ENCODE measurements at places on chromosomes 7 and 10.

GRCh38 chr7:124276005-124276622 is 243.2 kb upstream of the TMEM229A start:
- no peak for DNase-seq

GRCh38 chr10:59589796-59590195 is 119.9 kb downstream of the SLC16A9 start:
- no peak for DNase-seq

DNA sequence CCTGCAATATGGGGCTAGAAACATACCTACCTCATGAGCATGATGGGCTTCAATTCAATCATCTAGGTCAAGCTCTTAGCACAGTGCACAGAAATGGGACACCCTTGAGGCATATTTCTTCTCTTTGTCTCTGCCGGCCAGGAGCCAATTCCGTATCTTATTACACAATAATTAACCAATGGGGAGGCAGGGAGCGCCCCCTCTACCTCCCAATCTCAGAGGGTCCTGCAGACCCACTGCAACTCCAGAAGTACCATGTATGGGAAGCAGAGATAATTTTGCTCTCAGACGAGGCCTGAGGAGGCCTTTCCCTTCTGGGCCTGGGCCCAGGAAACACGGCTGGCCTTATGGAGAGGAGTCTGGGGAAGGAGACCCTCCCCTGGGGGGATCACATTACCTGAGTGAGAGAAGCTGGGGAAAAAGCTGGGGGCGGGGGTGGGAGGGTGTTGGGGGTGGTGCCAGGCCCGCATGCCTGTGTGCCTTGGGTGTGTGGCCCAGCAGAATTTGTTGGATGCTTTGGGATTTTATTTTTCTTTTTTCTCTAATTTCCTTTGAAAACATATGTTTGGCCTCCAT is 155.5 kb downstream of the UBE2H start:
- no peak for DNase-seq

DNA sequence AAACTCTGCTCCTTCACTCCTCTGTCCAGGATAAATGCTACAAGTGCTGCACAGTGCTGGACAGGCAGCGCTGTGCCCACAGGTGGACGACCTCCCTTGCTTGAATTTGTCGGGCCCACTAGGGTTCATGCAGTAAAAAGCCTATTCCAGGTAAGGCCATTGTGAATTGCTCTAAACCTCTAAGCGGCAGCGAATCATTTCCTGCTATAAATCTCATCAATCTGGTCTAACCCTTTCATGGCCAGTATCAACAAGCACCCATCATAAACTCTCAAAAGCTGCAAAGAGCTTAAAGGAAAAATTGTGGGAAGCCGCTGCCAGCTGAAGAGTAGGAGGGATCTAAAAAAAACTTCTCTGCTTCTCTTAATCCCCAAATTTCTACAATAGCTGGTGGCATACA is 134.2 kb downstream of the SLC25A13 start:
- DNase-seq, result no peak

DNA sequence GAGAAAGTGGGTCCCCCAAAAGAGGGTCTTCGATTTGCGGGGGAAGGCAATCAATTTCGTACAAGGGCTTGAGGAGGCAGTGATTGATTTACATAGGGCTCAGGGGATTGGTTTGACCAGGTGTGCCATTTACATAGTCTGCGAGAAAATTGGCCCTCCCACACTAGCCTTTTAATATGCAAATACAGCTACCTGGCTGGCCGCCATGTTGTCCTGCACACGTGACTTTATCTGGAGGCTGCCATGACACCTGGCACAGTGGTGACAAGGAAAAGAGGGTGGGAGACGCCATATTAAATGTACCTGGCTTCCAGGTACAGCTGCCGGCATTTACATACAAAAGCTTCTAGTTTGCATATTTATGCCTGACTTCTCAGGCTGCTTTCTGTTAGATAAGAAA is 1577.2 kb upstream of the LRRTM3 start:
- no peak for DNase-seq

- DNase-seq, result no peak
Observed at GRCh38 chr10:25694206-25694933, 239.7 kb upstream of the MYO3A start.

GRCh38 chr7:117076426-117076943 is 123.2 kb downstream of the ST7 start:
- no peak for DNase-seq

DNA sequence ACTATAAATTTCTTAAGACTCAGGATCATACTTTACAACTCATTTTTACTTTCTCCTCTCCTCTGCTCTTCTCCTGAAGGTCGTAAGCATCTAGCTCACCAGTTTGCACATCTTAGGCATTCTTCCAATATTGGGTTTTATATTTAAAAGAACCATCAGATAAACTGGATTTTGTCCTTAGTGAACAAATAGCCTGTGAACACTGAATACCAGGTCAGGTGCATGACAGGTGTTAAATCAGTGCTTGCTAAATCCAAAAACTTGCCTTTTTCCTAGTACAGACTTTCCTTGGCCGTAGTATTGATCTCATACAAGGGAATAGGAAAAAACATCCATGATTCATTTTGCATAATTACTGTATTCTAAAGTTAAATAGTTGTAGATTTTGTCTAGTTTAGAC is 53.0 kb downstream of the ARMC3 start:
- DNase-seq, result no peak

GRCh38 chr10:97259119-97259518 is 33.3 kb downstream of the ARHGAP19 start:
- no peak for DNase-seq

- DNase-seq, result no peak
Observed at GRCh38 chr10:60914690-60915141, 29.3 kb downstream of the RHOBTB1 start.

GRCh38 chr10:95341716-95342130 is 50.9 kb upstream of the PDLIM1 start:
- no peak for DNase-seq

- DNase-seq, result no peak
Observed at GRCh38 chr7:114293289-114294012, 121.2 kb upstream of the FOXP2 start.

DNA sequence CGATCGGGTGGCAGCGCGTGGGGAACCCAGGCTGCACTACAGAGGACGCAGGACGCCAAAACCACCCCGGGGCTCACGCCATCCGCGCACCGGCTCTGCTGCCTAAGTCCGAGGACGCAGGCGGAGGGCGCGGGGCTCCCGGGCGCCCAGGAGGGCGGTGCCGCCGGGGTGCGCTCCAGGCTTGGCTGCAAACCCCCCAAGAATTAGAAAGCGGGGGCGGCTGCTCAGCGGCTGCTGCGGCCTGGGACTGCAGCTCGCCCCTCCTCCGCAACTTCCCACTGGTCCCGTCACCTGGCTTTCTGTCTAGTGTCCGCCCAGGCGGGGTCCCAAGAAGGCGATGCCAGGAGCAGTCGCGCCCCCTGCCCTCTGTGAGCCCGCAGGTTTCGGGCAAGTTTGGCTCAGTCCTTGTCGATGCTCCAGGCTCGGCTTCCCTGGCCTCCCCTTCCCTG is 1.7 kb upstream of the POU6F2 start:
- DNase-seq, result no peak

DNA sequence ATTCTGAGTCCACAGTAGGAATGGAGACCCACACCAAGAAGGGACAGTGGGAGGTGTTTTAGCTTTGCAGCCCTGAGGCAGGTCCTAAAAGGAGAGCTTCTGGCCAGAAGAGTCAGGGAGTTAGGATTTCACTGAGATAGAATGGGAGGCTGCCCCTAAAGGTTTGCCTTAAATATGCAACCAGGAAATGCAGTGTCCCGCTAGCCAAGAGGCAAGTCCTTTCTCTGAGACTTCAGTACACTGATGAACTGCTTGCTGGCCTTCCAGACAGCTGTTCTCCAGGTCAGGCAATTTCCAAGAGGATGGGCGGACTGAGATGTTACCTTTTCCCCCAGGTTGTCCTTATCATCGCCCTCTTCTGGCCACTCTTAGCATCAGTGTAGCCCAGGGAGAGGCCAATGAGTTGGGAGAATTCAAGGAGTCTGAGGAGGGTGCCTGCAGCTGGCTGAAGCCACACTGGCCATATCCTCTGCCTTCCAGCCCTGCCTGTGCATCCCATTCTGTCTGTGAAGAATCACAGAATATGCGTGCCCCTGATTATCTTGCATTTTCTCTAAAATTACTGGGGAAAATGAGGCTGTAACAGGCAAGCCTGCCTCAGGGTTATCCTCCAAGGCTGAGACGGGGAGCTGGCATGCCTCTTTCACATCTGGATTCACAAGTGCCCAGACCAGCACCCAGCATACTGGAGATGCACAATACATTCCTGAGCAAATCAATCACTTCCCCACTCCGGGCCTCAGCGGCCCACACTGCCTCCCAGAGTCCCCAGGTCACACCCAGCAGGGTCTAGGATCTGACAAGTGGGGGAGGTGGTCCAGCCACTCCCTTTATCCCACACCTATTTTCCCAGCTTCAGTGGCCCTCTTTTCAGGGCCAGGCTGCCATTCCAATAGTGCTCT is 2.4 kb downstream of the TLL2 start:
- DNase-seq, result no peak

DNA sequence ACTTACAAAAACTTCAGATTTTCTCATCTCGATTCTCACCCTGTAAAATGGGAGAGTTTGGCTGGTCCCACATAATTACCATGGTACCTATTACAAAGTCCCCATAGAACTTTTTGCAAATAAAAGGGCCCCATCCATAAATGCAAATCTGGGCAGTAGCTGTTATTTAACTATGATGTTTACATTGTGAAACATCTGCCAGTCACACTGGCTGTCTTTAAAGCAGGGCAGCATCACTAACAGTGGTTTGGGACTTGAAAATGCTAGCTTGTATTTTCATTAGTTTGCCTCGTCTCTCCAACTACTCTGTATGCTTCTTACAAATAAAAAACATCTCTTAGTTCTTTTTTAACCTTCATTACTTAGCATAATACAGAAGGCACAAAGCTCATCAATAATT is 240.7 kb downstream of the FZD1 start:
- no peak for DNase-seq

DNA sequence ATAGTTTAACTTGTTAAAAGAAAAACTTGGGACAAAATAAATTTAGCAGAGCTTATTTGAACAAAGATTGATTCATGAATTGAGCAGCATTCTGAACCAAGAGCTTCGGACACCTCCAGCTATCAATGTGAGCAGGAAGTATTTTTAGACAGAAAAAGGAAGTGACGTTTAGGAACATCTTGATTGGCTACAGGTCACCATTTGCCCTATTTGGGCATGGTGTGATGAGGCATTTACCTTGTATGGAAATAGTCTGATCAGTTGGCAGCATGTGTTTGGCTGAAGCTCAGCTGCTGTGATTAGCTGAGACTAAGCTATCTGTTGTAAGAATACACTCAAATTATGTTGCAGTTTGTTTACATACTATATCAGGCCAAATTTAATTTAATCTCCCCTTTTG is 185.1 kb downstream of the ATRNL1 start:
- DNase-seq, result no peak

DNA sequence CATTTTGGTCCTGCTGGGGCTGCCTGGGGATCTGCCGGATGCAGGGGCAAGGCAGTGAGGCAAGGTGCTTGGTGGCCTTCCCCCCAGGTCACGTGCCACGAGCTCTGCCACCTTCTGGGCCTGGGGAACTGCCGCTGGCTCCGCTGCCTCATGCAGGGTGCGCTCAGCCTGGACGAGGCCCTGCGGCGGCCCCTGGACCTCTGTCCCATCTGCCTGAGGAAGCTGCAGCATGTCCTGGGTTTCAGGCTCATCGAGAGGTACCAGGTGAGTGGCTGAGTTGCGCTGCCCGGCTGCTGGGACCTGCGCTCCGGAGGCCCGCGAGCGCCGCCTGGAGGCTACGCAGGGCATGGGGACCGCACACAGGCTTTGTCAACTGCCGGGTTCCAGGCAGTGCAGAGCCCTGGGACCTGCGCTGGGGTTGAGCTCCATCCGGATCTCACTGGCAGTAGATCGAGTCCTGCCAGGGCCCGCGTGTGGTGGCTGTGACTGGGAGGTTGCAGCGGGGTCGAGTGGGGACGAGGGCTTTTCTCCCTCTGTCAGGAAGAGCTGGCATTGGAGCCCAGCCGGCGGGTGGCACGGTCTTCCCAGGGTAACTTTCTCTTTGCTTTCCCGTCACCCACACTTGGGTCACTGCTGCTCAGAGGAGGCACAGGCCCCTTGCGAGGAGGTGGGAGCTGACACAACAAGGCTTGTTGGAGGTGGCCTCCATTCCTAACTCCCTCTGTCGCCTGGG is 21.7 kb downstream of the AMZ1 start:
- no peak for DNase-seq

DNA sequence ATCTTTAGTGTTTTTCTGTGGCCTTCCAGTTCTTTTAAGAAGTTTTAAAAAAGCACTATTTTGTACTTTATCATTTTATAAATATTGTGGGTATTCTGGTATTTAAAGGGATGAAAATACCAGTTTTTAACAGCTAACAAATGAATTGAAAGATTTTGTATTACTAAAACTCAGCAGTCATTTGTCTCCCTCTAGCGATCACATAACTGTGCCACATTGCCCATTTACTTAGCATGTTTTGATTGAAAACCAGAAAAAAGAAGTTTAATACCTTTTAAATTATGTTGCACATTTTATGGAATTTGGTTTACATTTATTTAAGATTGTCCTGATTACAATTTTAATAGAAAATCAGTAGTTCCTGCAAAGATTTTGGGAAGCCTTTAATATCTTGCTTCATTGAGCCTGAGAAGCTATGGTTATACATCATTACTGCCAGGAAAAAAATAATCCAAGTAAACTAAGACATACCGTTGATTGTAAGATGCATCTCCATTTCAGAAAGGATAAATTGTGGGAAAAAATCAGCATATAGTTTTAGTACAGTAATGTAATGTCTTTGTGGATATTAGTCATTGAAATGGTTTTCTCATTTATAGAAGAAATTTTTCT is 34.9 kb downstream of the TAX1BP1 start:
- no peak for DNase-seq

DNA sequence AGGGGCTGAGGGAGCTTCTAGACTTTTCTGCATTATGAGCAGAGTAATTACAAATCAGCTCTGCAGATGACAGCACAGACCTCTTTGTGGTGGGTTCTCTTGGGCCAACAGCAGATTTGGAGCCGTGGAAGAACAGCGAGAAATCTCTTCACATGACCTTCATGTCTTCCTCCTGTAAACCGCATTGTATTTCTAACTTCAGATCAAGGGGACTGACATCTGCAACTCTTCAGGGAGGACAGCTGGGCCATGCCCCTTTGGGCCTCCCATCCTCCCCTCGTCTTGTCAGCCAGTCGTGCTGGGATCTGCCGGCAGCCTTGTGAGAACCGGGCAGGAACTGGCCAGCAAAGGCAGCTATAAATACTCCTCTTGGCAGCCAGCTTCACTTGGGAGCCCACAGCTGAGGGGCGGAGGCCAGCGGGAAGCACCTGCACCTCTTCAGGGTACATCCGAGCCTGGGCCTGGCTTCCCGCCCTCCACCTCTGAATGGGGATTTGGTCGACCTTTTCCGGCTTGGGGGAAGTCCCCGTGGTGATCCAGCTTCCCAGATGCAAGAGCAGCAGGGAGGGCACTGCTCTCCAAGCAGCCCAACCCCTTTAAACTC is 54.7 kb downstream of the STEAP1B start:
- no peak for DNase-seq

DNA sequence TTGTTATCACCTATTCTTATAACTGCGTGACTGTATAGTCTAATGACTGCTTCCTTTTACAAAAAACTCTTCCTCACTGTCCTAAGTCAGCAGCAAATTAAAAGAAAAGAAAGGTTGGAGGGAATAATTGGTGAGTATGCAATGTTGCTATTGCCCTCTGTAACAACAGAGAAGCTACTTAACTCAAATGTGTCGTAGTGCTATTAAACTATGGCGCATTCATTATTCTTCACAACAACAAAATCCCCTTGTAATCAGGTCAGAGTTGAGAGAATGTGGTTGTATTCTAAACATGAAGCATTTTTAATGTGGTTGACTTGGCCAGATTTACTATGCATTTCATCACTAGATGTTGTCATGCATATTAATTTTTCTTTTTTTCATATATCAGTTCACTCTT is 897.8 kb upstream of the PHF14 start:
- no peak for DNase-seq
